Lung microvascular endothelial cell (primary cell): ENCODE measurements at places on chromosomes 16 and 17. TPM values are rescaled to one million over a fixed set of nuclear protein-coding genes. Genes with fewer than 3 reads are reported as not detected.
A peak's percentile ranks its signal among the peaks of the same experiment; 100 is the strongest.

The BCAR1 gene
- 65.2 and 104 TPM in 2 replicates for total RNA-seq

The FZD2 gene
- under 0.01 and 0.22 TPM in 2 replicates for total RNA-seq

The C17orf107 gene
- total RNA-seq: 0.44 and 1.6 TPM in 2 replicates

The QRICH2 gene
- 5.2 and 12.1 TPM in 2 replicates for total RNA-seq

The TNFRSF17 gene
- not detected in 2 replicates for total RNA-seq

The HEATR9 gene
- total RNA-seq: not detected in 2 replicates

The SPECC1 gene
- total RNA-seq: 0.22 and 0.60 TPM in 2 replicates

The ATMIN gene
- 19.2 and 38.3 TPM in 2 replicates for total RNA-seq

The ANKFN1 gene
- not detected in 2 replicates for total RNA-seq

The LITAFD gene
- total RNA-seq: not detected in 2 replicates

The CTRB2 gene
- total RNA-seq: not detected in 2 replicates

The PLA2G10 gene
- total RNA-seq: not detected in 2 replicates

GRCh38 chr16:79997257-79997656 lies 396.7 kb upstream of the MAF start:
- DNase-seq: peak; percentile 48

DNA sequence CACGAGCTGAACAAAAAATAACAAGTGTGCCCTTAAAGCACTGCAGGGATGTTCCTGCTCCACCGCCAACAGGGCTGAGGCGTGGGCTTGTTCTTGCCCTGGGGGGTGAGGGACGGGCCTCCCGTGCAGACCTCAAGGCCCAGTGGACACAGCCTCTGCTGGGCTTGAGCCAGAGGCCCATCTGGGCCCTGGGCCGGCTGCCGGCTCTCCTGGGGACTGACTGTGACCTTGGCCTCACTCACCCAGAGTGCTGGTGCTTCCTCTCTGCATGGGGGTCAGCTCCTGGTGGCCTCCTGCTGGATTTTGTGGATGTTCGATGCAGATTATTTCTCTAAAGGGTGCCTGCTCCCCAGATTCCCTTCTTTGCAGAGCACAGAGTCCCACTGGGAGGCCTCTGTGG lies 54.2 kb upstream of the CDR2 start:
- DNase-seq: no peak

DNA sequence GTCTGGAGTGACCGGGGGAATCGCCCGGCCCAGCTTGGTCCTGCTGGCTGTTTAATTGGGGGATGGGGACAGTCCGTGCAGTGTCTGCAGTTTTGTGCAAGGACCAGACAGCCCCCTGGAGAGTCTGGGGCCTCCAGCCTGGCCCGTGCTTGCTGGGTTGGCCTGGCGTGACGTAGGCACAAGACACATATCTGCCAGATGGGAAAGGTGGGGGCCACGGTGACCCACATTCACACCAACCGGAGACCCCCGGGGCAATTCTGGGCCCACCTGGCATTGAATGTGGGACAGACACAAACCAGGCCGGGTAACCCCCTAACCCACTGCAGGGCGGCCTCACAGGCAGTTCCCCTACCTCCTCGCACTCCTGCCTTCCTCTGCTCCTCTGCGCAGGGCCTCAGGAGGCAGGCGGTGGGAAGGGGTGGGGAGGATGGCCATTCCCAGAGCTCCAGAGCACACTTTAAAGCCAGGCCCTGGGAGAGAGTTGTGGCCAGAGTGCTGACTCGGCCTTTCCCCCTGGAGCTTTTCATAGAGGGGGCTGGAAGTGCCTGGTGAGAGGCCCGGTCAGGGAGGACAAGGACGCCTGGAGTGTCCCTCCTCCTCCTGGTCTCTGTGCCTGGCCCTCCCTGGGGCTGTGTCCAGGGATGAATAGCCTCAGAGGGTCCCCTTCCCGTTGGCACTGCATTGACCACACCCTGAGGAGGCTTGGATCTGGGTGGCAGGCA lies 1.5 kb downstream of the MRC2 start:
- DNase-seq: no peak

GRCh38 chr16:29961479-29962343 lies at the start of gene TMEM219:
TMEM219 (plus strand) TSS chr16:29962079; CDS start chr16:29963144, 1,065 bp downstream.
- peak; percentile 90 for DNase-seq

GRCh38 chr17:67015001-67015400 lies 29.4 kb upstream of the CACNG1 start:
- no peak for DNase-seq

DNA sequence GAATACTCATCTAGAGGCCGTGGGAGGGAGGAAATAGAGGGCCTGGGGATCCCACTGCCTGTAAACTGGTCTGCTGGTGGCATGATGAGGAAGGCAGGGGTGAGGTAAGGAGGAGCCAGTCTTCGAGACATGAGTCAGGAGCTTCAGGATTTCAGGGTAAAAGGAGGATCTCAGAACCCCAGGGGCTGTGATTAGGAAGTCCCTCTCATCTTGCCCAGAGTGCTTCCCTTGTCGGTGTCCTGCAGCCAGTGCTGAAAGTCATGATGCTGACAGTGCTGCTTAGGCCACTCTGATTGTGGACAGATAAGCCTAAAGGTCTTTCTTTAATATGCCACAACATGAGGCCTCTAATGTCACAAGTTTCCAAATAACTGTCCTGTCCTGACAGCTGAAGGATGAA lies 29.6 kb downstream of the COG4 start:
- no peak for DNase-seq

- DNase-seq: no peak
These were observed 239.4 kb downstream of the MRTFB start for GRCh38 chr16:14310519-14310991.

GRCh38 chr16:16120382-16121184 lies 102.7 kb downstream of the ABCC6 start:
- peak; percentile 93 for DNase-seq

- DNase-seq: no peak
These were observed 390.9 kb downstream of the TMEM114 start for GRCh38 chr16:8199390-8199789.

- no peak for DNase-seq
These were observed 23.4 kb upstream of the CBFA2T3 start for GRCh38 chr16:89000207-89000959.

GRCh38 chr17:35731239-35731916 lies at the start of gene RASL10B:
RASL10B (plus strand) TSS chr17:35731639; CDS start chr17:35735185, 3,546 bp downstream.
- DNase-seq: peak; percentile 33

DNA sequence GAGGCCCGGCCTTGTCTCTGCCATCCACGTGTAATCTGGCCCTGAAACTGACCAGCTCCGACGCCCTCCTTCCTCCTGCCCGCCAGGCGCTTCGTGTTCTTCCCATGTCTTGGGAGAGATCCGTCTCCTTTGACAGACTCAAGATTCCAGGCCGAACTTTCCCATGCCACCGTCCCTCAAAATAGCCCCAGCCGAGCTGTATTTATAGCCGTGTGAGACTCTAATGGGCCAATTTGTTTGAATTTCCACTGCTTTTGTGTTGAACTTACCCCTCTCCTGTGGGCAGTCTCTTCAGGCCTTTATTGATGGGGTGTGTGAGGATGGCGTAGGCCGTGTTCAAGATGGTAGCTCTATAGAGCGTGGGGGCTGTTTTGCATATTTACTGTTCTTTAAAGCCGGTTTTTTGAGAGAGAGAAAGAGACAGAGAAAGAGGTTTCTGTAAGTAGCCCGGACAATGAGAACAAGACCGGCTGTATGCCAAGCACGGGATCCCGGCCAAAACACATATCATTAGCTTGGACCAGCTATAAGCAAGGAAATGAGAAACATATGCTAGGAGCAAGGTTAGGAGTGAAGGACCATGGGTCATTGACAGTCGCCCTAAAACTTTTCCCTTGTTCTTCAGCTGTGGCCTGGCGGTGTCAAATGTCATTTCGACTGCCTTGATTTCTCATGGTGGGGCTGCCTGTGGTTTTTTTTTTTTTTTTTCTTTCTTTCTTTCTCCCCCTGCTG lies 124.5 kb upstream of the ZFHX3 start:
- DNase-seq: peak; percentile 89

- no peak for DNase-seq
These were observed 10.1 kb downstream of the GJD3 start for GRCh38 chr17:40354221-40355122.

- DNase-seq: no peak
These were observed 2.0 kb downstream of the DLX3 start for GRCh38 chr17:49992933-49993422.

GRCh38 chr16:66692341-66692740 lies 4.2 kb downstream of the CMTM4 start:
- DNase-seq: no peak

DNA sequence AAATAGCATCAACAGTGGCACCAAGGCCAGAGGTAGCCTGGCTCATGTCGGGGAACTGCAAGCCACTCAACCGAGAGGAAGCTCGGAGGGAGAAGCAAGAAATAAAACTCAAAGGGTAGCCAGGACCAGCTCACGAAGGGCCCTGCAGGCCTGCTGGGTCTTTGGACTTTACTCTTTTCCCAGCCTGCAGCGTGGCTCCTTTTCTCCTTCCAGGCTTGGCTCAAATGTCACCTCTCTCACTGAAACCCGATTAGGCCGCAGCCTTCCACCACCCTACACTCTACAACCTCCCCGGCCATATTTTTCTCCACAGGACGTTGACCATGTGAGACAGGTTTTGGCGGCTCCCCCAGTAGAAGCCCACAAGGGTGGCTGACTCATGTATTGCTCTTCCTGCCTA lies 38.1 kb downstream of the CALB2 start:
- DNase-seq: no peak

GRCh38 chr16:4606354-4606753 lies 8.3 kb downstream of the UBALD1 start:
- DNase-seq: no peak

DNA sequence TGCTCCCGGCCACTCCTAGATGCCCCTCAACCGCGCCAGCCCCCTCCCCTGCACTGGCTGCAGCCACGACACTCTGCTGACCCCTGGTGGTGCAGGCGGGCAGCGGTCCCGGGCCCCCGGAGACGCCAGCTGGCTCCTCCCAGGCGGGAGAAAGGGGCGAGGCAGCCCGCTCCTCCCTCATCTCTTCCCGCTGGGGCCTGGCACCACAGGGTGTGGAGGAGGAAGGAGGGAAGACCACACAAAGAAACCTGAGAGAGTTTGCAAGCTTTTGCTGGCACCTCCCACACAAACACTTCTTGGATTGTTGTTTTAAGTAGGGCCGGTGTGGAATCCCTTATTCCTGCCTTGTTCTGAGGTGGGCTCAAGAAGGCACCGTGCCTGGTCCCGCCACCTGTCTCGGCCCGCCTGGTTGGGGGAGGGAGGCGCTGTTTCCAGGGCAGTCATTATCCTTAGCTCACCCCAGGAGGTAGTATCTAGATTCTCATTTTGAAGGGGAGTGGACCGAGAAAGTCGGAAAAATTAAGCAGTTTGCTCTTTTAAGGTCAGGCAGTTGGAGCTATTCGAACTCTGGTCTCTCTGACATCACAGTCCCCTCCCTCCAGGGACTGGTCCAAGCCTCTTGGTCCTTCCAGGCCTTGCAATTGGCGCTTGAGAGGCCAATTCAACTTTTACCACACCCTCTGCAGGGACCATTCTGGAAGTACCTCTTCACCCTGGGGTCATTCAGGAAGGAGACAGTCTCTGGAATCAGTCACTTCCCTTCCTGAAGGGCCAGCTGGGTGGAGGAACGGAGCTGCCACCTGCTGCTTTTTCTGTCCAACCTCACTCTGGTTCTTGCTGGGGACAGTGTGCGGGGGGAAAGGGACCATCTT lies 959 bp upstream of the ANKRD13B start:
- no peak for DNase-seq

DNA sequence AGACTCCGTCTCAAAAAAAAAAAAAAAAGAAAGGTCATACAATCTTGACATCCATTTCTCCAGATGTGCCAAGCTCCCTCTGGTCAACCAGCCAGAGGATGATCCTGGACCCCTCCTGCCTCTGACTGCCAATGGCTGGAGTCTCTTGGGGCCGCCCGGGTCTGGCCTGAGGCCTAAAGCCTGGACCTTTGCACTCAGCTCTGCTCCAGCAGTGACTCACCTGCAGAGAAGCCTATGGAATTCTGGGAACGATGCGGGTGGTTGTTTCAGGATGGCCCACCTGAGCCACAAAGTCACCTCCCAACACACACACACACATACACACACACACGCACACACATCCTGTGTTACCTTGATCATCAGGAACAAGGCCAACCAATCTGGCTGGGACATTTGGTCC lies 64.0 kb upstream of the DNAH17 start:
- DNase-seq: no peak

GRCh38 chr16:88653596-88654362 lies 2.9 kb upstream of the CYBA start:
- no peak for DNase-seq

DNA sequence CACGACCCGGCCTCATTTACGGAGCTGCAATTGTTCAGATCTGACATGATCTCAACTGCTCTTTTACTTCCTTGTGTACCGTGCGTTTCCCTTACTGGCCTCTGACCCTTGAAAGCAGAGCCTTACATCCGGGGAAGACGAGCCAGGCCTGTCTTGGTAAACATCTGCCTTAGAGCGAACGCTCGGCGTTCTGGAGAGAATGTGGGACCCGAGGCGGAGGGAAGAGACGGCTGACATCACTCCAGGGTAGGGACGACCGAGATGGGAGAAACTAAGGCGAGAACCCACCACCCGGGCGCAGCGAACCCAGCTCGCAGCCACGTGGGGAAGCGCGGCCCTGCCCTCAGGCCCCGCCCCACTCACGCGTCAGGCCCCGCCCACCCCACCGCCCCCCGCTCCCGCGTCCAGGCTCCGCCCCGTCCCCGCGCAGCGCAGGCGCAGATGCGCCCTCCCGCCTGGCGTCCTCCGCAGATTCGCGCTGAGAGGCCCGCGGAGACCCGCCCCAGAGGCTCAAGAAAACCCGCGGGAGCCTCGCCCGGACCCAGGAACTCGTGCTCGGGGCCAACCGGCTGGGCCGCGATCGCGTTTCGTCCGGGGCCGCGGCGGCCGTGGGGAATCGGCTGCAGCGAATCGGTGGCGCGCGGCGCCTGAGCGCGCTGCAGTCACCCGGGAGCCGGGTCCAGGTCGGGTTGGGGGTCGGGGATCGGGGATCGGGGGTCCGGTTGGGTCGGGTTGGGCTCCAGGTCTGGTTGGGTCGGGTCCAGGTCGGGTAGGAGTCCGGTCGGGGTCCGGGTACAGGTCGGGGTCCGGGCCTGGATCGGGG lies at the start of gene TELO2:
TELO2 (plus strand) TSS at position 438 of the 823 bp plus-strand sequence. CDS start 922 bp downstream, outside the sequence.
- DNase-seq: peak; percentile 86

GRCh38 chr17:38565853-38566665 lies 39.7 kb downstream of the SRCIN1 start:
- no peak for DNase-seq

DNA sequence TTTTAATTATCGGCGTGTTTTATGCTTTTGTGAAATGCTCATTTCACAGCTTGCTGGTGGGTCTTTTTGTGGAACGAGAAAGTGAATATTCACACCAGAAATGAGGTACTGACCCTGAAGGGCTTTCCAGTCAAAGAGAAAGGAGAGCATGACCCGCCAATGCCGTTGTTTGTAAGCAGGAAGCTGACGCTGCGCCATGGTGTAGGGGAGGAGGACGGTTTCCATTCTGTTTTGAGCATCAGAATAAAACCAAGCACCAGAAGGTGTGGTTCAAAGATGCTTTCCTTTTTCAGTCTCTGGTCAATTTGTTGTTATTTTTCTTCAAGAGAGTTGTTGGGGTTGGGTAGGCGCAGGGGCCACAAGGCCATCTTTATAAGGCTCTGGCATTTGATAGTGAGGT lies 669.3 kb downstream of the WWOX start:
- no peak for DNase-seq

GRCh38 chr17:6420173-6420641 lies 14.7 kb downstream of the AIPL1 start:
- DNase-seq: peak; percentile 45
